Upper lobe of left lung (tissue), 6 donors: ENCODE measurements at places on chromosomes 1 and 21.
A peak's percentile ranks its signal among the peaks of the same experiment; 100 is the strongest.

- DNase-seq: no peak
These were observed 107.0 kb upstream of the TSPAN2 start for GRCh38 chr1:115196296-115196695.

GRCh38 chr1:238484121-238484520, 593.4 kb upstream of the ZP4 start:
- DNase-seq: no peak

DNA sequence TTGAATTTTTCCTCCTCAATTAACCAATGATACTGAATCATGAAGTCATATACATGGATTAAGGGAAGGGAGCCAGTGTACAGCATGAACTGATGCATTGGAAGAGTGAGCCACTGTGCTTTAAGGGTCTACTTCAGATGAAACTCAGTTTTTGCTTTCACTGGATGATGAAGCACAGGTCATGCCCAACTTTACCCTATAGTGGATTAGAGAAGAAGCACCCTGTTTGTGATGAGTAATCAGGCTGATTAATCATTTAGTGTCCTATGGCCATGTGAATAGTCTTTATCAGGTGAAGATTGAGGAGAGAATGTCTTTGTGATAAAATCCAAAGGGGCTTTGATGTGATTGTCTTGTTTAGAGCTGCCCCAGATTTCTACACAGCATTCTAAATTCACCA, 24.7 kb upstream of the LAMC1 start:
- no peak for DNase-seq

- no peak for DNase-seq
These were observed 87.2 kb downstream of the PEX14 start for GRCh38 chr1:10561955-10562354.

DNA sequence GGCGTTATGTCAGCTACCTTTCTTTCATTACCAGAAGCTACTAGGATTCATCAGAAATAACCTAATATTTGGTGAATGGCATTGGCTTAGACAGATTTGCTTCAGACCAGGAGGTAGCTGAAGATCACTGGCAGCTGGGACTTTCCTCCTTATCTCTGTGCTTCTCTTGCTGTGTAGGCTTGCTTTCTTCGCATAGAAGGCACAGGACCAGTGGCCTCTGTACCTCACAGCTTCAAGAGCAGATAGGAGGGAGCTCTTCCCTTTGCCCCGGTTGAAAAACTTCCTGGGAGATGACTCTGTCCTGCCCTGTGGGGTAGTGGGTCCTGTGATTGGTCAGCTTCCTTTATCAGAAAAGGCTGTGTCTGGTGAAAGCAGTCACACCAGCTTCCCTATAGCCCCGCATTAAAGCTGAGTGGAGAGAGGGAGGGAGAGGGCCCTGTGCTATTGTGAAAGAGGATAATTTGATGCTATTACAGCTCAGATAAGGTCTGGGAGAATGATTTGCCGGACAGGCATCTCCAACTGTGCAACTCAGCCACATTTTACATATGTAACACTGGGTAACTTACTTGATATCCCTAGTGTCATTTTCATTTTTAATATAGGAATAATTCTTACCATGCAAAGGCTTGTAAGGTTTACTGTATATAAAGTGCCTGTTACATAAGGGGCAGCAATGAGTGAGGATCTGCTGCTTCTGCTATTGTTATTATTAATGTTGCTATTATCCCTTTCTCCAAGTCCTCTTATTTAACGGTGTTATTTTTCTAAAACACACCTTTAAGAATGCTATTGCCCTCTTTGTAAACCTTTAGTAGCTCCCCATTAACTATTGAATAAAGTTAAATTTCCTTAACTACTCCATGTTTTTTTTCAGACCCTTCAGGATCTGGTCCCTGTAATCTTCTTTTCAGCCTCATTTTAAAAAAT, 31.6 kb downstream of the OSBPL9 start:
- DNase-seq: no peak

GRCh38 chr1:6601923-6602668, 573 bp downstream of the KLHL21 start:
- DNase-seq: peak; percentile 91

DNA sequence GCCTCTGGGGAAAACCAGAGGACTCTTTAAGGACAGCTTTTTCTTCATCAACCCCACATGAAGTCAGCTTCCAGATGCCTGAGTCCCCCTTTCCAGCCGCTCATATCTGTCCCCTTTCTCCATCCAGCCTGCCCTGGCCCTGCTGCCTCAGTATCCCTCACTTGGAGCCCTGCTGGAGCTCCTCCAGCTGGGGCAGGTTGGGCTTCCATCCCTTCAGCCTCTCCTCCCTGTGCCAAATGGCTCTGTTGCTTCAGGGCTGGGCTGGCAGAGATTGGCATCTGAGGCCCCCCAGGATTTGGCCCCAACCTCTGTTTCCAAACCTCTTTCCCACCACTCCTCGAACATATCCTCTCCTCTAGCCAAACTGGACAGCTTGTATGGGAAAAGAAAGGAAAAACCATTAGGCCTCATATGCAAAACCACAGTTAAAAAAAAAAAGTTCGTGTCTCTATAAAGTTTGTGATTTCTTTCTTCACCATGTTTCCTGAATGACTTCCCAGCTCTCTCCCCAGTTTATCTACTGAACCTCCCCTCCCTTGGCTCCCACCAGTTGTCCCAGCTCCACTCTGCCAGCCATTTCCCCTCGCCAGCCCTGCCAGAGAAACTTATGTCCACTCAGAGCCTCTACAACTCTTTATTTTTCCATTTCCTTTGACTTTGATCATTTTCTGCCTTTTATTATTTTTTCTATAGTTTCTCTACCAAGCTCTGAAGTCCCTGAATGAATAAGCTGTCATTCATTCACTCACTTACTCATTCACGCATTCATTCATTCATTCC, 217.9 kb downstream of the FOXD2 start:
- peak; percentile 11 for DNase-seq

DNA sequence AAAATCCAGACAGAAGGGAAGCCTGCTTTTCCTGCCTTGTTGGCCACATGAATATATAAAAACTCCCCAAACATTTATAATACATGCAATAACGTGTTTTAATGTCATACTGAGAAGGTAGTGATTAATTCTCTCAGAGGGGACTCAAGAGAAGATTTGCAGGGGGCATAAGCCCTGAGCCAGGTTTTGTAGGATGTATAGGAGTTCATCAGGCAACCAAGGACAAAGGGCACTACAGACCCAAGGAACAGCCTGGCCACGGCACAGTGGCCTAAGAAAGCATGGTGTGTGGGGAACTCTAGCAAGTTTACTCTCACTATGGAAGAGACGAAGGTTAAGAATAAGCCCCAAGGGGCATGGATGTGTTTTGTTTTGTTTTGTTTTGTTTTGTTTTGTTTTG, 15.4 kb upstream of the TNNI1 start:
- DNase-seq: no peak

- DNase-seq: no peak
These were observed 414.0 kb upstream of the KAZN start for GRCh38 chr1:14184454-14184853.
